Ammon's horn (tissue), 1 donor: ENCODE measurements at places on chromosomes 16 and 17.

GRCh38 chr17:59680314-59680713 is 26.9 kb downstream of the PTRH2 start:
- DNase-seq = no peak

DNA sequence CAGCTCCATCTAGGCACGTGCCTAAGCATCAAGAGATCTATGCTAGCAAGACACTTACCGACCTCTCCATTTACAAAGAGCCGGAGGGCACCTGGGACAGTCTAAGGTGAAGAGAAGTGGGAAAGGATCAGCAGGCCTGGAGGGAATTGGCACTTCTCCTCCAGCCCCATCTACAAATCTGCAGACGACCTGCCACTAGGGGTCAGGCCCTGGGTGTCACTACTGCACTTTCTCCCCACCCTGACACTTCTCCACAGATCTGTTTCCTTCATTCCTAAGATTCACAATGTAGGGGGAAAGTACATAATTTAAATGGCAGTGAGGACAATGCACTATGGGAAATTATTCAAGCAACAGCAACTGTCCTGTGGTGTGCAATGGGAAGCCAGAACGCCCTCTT is 8.1 kb downstream of the MKS1 start:
- no peak for DNase-seq

GRCh38 chr16:75485230-75486013 is 9.8 kb downstream of the CHST6 start:
- DNase-seq = no peak

DNA sequence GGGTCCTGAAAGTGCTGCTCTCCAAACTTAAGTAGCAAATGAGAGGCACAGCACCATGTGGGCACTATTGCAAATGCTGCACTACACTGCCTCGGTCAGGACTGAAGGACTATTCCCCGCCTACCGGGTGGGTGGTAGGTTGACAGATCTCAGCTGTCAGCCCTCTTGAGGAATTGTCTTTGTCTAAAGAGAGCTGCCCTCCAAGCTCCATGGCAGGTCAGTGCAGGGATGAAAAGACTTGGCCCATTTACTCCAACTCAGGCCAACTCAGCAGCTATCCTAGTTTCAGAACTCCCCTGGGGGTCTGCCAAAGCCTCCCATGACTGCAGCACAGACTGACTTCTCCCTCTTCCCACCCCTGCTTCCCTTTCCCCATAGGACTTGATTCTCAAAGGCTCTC is 3.4 kb upstream of the PDZD9 start:
- DNase-seq = peak; percentile 25

- no peak for DNase-seq
Measured at GRCh38 chr17:67431249-67432015, 54.4 kb downstream of the PITPNC1 start.

DNA sequence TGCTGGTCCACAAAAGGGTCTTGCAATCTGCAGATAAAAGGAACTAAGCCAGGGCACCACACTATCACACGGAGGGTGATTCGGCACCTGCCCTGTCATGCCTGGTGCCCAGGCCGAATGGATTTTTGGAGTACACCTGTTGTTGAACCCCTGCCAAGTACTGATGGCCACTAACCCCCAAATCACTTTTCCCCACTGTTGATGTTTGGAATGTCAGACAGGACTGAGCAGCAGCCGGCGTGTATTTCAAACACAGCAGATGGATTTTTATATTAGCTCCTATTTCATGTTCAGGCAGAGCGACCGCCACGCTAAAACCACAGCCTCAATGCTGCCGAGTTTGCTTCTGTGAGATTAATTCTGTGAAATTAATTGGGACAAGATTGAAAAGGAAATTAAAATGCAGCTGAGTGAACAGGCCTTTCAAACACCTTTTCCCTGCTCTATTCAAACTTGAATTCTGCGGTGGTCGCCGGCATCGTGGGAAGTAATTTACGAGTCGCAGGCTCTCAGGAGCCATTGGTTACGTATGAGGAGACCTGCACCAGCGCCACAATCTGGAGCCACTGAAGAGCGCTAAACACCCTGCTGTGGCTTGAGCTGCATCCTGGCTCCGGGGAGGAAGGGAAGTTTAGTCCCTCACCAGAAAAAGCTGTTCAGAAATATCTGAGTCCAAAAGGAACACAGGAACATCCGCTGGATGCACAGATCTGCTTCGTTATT is 48.5 kb downstream of the SNX11 start:
- no peak for DNase-seq

- peak; percentile 47 for DNase-seq
Measured at GRCh38 chr16:19382887-19383816, 34.5 kb upstream of the TMC5 start.

DNA sequence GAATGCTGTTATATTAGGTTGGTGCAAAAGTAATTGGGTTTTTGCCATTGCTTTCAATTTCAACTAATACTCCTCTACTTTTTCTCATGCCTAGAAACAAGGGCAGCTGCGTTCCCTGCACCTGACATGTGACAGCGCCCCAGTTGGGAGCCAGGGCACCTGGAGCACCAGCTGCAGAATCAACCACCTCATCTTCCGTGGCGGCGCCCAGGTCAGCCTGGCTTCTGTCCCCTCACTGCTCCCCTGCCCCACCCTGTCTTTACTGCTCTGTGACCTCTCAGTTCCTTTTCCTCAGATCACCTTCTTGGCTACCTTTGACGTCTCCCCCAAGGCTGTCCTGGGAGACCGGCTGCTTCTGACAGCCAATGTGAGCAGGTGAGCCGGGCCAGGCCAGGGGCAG is 16.4 kb upstream of the ITGAD start:
- no peak for DNase-seq

DNA sequence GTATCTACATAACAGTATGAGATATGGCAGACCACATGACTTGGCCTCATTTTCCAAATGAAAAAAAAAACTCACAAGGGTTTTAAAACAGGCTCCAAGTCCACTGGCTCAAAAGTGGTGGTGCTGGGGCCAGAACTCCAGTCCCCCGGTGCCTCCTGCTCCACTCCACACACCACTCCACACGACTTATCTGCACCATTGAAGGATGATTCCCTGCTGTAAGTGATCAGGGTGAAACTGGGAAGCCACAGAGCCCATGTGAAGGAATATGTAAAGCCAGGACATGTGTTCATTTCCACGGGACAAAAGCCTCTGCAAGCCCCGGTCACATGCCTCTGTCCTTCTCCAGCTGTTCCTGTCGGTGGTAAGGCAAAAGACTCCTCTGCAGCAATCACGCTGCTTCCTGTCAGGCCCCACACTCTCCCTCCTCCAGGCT is 97.2 kb downstream of the ZNF18 start:
- DNase-seq = no peak

DNA sequence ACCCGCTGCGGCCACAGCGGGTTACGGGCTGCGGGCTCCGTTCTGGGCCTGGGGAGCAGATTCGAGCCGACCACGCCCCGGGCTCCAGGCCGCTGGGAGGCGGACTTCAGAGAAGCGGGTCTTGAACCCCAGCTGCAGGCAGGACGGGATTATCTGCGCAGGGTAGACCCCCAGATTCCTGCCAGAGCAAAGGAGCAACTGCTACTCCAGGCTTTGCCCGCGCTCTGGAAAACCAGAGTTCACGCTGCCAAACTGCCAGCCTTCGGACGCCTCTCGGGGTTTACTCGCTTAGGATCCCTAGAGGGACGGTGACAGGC is 301 bp upstream of the ULK2 start:
- peak; percentile 27 for DNase-seq

GRCh38 chr17:82519971-82520903 is 705 bp downstream of the FOXK2 start:
- DNase-seq = peak; percentile 20

GRCh38 chr17:74163271-74163821 is 40.1 kb upstream of the RPL38 start:
- DNase-seq = peak; percentile 30

GRCh38 chr17:43412166-43412565 is 13.4 kb downstream of the ARL4D start:
- no peak for DNase-seq

DNA sequence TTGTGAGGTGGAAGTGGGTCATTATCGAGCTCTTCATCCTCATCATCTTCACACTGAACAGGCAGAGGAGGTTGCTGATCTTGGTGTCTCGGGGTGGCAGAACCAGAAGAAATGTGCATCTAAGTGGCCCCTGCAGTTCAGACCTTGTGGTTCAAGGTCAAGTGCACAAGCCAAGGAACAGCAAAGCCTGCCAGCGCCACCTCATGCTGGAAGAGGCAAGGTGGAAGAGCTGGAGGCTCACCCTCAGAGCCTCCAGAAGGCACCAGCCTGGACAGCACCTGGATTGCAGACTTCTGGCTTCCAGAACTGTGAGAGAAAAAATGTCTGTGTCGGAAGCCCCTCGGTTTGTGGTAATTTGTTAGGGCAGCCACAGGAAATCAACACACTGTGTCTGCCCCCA is 32.7 kb downstream of the IFT140 start:
- no peak for DNase-seq

- peak; percentile 88 for DNase-seq
Measured at GRCh38 chr16:88783391-88784073, 1.5 kb downstream of the PIEZO1 start.

DNA sequence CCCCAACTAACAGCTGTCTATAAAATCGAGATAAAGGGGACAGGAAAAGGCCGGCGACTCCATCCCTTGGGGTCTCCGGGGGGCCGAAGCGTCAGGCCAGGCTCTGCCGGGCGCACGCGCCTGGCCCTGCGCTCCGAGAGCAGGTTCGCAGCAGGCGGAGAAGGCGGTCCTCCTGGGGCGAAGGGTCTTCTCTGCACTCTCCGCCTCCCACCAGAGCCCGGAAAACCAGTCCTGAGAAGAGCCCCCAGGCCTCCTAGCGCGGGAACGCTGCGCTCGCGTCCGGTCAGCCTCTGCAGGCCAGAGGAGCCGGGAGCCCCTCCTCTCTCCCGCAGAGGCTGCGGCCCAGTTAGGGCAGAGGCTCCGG is 5.1 kb downstream of the FOXF1 start:
- no peak for DNase-seq

DNA sequence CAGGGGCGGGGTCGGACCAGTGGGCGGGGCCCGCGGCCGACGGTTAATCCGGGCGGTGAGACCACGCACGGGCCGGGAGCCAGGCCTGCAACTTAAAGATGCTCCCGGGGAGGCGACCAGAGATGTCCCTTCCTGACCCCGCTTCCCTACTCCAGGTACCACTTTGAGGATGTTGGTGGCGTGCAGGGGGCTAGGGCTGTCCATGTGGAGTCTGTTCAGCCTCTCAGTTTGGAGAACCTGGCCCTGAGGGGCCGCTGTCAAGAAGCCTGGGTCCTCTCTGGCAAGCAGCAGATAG is 580 bp downstream of the RANGRF start:
- DNase-seq = no peak

DNA sequence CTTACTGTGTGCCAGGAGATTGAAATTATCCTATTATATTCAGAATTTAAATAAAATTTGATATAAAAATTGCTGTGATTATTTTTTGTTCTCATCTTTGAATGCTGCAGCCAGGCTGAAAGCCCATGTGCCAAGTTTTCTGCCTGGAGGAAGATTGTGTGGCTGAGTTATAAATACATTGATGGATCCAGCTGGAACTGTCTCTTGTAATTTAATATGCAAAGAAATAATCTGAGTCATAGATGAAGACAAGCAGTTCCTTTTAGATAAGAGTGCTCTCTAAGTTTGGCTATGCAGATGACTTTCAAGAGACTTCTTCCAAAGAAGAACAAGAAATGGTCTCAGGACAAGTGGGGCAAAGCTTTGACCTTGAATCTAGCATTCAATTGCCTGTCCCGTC is 871.0 kb downstream of the CDH11 start:
- DNase-seq = peak; percentile 27

- DNase-seq = no peak
Measured at GRCh38 chr16:90011908-90012501, 7.3 kb downstream of the DBNDD1 start.

DNA sequence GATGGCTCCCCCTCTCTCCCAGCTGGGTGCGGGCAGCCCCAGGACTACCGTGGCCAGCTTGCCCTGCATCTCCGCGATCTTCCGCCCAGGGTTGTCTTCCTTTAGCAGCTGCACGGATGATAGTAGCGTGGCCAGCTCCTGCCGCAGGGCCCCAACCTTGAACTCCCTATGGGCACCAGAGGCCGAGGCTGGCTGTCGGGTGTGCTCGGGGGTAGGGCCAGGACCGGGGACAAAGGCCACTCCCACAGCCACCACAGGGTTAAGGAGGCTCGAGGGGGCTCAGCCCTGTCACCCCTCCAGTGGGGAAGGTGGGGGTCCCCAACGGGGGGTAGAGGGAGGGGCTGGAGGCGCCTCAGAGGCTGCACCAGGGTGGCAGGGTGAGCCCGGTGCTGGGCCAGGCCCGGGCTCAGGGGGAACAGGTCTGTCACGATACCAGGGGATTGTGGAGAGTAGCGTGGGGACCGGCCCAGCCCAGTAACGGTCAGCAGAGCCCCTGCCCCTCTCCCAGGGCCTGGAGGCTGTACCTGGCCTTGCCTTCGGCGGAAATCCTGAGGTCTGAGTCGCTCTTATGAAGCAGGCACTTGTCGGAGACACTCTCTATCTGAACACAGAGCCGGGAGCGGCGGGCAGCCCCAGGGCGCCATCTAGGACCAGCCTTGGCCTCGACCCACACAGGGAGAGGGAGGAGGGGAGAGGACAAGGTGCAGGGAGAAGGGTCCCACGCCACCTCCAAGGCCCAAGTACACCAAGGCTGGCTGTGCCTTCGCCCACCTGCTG is 5.2 kb downstream of the PERCC1 start:
- no peak for DNase-seq

DNA sequence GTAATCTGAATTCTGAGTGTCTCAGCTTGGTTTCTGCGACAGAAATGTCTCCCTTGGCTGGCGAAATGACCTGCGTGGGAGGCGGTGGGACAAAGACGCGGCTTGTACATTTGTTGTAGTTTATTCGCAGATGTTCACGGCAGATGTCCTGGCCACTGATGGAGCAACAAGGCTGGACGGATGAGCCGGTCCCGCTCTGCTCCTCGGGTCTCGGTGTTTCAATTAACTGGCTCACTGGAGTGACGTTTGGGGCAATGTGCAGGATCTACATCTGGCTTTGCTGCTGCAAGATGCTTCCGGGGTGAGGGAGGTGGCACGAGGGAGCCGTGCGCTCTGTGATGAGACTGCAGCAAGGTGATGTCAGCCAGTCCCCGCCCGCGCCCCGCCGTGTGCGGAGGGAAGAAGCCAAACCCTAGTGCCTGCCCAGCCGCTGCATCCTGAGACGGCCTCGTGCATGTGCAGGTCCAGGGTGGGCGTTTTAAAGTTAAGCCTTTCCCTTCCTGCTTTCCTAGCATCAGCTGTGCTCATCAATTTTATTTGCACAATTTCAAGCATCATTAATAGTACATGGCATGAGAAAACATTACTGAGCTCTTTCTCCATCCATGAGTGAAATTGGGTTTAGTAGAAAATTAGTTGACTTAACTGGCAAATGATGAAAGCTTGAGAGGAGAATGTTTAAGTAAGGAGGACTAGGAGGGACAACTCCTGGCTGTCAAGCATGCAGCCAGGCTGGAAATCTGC is 44.4 kb downstream of the MGAT5B start:
- no peak for DNase-seq
